Chondrocyte (in vitro differentiated cells): ENCODE measurements at places on chromosomes 5 and 9.

DNA sequence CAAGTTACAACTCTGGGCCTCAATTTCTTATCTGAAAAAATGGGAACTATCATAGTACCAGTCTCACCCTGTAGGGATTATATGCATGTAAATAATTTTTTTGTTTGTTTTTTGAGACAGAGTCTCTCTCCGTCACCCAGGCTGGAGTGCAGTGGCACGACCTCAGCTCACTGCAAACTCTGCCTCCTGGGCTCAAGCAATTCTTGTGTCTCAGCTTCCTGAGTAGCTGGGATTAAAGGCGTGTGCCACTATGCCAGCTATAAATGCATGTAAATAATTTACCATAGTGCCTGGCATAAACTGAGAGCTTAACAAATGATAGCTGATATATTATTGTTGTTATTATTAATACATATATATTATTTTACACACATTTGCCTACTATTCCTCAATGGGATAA is 3.0 kb upstream of the ARHGAP26 start:
- DNase-seq, result no peak

DNA sequence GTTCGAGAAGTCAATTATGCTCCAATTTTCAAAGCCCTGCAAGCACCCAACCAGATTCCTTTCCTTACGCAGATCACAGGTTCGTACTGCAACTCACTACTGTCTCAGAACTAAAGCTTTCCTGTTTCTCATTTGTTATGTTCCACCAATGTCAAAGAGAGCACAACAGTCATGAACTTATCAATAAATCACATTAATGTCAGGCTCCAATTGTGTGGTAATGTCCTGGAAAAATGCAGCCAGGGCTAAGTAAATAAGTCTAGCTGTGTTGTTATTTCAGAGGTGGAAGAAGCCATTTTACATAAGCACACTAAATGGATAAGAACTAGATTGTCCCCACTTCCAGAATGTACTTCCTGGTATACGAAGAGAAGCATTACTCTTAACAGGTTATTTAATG is 488.6 kb upstream of the PTGER4 start:
- DNase-seq, result no peak

DNA sequence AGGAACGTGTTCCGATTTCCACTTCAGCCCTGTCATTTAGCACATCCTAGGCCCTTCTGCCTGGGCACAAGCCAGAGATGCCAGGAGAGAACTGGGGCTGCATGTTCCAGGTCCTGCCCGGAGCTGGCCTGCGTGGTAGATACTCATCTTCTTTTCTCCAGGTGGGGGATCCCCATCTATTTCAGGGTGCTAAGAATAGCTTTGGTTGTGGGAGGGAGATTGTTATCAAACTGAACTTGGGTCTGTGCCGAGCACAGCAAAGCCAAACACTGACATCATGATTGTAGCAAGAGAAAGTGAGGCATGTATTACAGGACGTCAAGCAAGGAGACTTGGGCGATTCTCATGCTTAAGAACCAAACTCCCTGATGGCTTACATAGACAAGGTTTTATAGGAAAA is 18.2 kb downstream of the C9orf153 start:
- DNase-seq, result no peak

GRCh38 chr9:92726971-92727715 is 37.5 kb downstream of the BICD2 start:
- no peak for DNase-seq

DNA sequence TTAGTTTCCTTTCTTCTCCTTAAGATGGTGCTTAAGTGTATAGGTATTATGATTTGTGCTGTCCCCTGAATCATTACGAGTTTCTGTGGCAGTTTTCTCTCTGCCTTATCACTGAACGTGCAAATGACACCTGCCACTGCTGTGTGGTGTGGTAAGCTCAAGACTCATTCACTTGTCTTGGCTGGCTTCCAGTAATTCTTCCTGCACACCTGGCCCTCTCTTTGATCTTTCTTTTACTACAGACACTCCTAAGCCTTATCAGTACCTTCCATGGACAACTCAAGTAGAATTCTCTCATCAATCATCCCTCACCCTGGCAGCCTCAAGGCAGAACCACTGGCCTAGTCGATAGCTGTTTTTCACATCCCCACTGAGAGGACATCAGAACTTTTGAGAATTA is 82.6 kb upstream of the ADAMTS19 start:
- DNase-seq, result no peak

GRCh38 chr5:34034534-34035327 is 8.3 kb downstream of the C1QTNF3 start:
- DNase-seq, result no peak

DNA sequence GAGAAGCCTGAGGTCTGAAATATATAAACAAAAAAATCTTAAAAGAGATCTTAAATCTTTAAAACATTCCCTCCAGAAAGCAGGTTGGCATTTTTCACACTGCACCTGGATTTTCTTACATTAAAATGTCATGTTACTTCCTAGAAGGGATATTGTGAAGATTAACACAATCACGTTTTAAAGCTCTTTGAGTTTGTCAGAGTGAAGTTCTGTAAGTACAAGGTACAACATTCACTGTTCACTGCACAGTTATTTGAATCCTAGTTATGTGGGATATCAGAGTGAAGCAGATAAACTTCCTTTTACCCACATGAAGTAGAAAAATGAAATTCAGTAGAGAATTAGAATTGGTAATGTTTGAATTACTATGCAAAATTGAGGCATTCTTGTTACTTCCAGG is 353.6 kb upstream of the RGMB start:
- DNase-seq, result no peak

GRCh38 chr5:129199308-129199707 is 104.8 kb downstream of the ISOC1 start:
- DNase-seq, result no peak

DNA sequence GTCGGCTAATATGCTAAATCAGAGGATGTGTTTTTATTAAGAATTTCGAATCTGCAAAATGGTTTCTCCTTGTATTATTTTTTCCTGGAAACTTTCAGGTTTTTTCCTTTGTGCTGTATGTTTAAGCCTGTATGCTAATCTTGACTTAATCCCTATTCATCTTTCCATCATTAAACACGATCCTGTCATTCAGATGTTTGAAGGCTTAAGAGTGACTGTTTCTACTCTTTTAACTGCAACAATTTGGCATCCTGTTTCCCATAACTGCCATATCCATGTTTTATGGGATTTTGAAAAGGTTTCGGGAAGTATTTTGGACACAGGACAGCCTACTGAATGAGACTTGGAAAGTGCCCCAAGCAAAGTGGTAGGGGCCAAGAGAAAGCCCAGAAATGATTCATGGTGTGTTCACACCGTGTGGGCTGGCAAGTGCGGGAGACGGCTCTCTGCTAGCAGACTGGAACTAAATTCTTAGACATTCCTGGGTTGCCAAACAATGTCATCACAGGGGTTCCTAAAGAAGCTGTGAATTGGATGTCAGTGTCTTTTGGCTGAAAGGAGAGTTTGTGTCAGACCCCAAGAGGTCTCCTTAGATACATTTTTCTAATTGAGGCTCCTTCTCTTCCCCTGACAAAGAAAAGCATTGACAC is 125.4 kb upstream of the ADAMTS16 start:
- no peak for DNase-seq

DNA sequence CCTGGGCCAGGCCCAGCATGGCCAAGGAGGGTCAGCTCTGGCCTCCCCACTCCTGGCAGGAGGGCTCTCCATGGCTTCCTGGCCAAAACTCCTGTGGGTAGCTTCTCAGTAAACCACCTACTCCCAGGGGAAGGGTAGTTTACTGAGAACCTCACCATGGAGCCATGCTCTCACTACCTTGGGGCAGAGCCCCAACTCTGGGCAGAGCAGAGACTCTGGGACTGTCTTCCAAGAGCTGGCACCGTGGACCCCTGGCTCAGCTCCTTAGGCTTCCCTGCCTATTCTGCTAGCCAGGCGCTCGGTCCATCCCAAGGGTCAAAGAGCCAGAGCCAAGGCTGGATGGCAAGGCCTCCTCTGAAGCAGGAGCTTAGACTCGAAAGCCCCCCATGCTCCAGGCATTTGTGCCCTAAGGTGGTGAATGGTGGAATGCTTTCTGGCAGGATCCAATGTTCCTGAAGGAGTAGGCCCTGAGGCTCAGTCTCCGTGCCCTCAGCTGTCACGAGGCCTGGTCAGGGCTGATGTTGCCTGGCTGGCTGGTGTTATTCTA is 19.6 kb downstream of the TCF7 start:
- DNase-seq, result peak; percentile 83
